ENCODE measurements at places on chromosomes 6 and 20.

GRCh38 chr6:139173172-139173571, 38.3 kb downstream of the HECA start:
- DNase-seq, result peak; percentile 53

DNA sequence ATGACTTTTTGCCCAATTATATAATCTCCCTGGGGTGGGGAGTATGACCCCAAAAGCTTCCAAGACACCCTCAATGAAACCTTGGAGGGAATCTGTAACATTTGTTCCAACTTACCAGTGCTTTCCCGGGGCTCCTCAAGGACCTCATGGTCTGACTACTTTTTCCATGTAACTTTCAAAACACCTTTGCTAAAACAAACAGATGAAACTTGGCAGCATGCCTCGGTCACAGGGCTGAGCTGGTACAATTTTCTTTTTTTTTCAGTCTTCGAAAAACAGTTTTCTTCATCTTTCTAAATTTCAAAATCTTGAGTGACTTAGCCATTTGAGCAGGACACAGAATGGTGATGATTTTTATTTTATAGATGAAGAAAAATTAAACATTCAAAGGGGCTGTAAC, 241.2 kb downstream of the BMP7 start:
- no peak for DNase-seq

DNA sequence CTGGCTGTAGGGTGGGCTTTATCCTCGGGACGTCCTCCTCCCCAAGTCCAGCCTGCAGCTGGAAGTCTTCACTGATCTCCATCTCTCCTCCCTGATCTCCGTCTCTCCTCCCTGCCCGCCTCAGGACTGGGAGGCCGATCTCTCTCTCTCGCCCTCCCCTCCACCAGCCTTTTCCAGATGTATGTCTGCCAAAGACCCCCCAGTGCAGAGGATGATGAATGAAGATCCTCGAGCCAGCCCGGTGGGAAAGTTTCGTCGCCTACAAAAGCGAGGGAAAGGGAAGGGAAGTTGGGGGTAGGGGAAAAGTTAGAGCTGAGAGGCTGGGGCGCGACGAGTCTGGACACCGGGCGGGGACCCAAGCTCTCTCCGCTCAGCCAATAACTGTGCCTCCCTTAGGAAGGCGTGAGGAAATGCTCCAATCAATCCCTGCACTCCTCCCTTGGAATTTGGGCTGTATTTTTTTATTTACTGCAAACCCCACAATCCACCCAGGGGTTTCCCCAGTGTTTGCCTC, 595 bp upstream of the SRF start:
- no peak for DNase-seq

DNA sequence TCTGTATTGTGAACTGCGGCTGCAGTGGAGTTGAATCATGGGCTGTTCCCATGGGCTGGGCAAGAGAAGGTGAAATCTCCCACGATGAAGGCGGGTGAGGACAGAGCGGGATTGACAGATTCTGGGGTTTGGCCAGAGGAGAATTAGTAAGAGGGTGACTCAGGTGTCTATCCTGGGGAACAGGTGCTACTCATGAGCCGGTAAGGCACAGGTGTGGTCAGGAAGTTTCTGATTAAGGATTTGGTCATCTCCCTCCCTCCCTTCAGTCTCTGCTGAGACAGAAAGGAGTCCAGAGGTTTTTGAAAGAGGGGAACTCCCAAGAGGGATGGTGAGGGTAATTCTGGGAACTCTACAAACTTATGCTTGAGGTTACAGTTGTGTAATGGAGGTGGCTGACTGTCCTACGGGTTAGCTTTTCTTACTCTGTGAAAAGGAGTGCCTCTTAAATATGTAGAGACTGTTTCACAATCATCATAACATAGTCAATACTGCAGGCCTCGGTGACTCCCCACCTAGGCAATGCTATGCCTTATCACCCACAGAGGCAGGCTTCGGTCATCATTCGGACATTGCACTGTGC, 31.5 kb downstream of the SERPINB1 start:
- no peak for DNase-seq

DNA sequence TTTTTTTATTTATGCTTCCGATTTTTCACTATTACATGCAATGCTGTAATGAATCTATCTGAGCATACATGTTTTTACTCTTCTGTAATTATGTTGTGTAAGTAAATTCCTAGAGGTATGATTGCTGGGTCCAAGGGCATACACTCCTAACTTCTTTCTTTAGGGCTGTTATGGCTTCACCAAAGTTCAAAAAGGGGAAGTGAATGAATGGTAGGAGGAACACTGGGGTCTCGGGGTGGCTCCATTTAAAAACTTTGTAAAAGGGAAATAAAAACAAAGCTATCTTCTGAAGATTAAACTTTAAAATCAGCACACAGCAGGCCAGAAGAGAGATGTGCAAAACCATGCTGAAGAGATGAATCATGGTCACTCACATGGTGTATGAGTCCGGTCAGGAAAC, 289.1 kb upstream of the SUPT3H start:
- DNase-seq, result no peak

DNA sequence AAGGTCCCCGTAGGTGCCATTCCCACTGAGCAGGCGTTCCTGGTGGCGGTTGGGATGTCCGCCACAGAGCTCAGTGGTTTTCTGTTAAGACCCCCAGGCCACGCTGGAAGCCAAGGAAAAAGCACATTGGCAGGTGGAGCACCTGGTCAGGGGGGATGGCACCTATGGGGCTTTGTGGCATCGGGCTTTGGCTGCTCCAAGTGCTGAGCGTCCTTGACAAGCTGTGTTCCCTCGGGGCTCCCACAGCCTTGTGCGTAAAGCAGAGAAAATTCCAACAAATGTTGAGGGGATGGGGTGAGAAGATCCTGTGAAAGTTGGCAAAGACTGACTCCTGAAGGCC, 135.4 kb downstream of the JPH2 start:
- DNase-seq, result no peak

- DNase-seq, result no peak
These were observed 129.4 kb downstream of the MAP7 start for GRCh38 chr6:136420853-136421252.

DNA sequence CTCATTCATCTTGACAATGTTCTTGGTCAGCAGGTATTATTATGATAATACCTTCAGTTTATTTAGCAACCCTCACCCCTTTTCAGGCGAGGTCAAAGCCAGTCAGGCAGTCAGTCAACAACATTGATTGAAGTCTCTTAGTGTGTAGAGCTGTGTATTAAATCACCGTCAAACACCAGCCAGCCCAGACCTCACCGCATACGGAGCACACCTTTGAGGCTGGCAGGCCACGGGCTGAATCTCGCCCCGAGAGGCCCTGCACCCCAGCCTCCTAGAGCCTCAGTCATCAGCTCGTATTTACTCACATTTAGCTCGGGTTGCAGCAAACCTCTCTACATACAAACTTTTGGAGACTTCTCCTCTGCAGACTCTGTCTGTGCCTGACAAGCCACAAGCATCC, 36.0 kb upstream of the FOXA2 start:
- no peak for DNase-seq

GRCh38 chr6:54846243-54846856, at the start of gene FAM83B:
FAM83B (plus strand) TSS chr6:54846771; CDS start chr6:54870247, 23,476 bp downstream.
- DNase-seq, result no peak

GRCh38 chr20:44455126-44455525, 20.5 kb upstream of the TTPAL start:
- DNase-seq, result no peak

- no peak for DNase-seq
These were observed 87.4 kb upstream of the TPD52L1 start for GRCh38 chr6:125066140-125066539.

DNA sequence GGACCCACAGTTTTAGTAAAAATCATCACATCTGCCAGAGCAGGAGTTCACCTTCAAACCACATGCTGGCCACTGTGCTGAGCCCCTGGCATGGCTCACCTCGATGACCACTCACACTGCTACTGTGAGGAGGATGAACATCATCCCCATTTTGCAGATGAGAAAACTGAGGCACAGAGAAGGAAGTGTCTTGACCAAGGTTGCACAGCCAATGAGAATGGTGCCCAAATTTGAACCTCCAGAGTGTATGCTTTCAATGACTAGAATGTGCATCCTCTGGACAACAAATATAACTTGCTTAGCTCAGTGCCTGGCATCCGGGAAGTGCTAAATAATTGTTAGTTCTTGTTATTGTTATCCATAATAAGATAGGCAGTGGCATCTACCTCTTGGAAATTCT, 37.2 kb upstream of the FAM83D start:
- no peak for DNase-seq

- DNase-seq, result peak; percentile 12
These were observed 51.3 kb upstream of the GLP1R start for GRCh38 chr6:38997128-38997761.

GRCh38 chr6:112665815-112666214, 318.7 kb downstream of the RFPL4B start:
- no peak for DNase-seq

DNA sequence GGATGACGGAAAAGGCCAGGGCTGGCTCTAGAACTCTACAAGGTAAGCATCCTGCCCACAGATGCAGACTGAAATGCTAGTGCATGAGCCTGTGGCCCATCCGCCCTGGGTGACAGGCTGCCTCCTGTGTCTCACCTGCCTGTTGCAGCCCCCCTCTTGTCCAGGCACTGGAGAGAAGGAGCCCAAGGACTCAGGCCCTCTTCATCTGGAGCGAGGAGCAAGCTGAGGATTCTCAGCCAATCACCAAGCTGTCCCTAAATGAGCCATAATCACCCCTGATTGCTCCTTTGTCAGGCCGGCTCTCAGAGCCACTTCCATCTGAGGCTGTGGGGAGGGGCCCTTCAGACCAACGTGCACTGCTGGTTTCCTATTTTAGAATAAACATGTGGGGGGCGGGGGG, 10.0 kb upstream of the SLC32A1 start:
- DNase-seq, result no peak

DNA sequence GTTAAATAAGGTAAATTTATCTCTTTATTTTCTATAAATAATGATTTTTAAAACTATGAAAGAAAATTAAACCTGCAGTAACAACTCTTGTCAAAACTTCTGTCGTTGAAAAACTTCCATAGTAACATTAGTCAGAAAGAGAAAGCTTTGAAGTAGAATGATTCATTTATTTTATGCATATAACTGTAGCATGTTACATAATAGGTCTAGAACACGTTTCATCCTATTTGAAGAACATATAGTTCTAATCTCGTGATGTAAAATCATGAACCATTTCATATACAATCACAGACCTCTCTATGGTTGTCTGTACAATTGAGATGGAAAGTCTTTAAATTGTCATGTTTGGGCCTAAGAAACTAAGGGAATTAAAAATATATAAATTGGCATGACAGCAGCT, 61.3 kb upstream of the MYLIP start:
- DNase-seq, result no peak

DNA sequence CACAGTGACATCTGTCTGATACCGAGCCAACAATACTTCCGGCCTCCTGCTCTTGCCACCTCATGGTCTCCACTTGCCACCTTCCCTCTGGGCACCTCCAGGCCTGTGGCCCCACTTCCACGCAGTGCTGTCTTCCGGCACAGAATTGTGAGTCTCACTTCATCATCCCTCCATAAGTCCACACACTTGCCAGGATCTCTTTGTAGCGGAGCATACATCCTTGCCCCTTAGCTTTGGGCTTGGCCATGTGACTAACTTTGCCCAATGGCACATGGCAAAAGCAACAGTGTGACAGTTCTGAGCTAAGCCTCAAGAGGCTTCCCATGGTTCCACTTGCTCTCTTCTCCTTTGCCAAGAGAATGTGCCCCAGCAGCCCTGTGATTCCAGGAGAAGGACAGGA, 4.5 kb upstream of the C20orf202 start:
- no peak for DNase-seq

- no peak for DNase-seq
These were observed 33.4 kb upstream of the IL17A start for GRCh38 chr6:52152711-52153160.

- DNase-seq, result no peak
These were observed 46.9 kb downstream of the OSTM1 start for GRCh38 chr6:108027594-108027993.

DNA sequence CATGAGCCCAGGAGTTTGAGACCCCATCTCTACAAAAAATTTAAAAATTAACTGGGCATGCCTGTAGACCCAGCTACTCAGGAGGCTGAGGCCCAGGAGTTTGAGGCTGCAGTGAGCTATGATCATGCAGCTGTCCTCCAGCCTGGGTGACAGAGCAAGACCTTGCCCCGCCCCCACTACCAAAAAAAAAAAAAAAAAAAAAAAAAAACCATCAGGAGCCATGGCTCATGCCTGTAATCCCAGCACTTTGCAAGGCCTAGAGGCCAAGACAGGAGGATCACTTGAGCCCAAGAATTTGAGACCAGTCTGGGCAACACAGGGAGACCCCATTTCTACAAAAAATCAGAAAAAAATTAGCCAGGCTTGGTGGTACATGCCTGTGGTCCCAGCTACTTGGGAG, 159.1 kb downstream of the SOBP start:
- DNase-seq, result no peak

- DNase-seq, result no peak
These were observed 120.0 kb downstream of the CD164 start for GRCh38 chr6:109262261-109262660.

DNA sequence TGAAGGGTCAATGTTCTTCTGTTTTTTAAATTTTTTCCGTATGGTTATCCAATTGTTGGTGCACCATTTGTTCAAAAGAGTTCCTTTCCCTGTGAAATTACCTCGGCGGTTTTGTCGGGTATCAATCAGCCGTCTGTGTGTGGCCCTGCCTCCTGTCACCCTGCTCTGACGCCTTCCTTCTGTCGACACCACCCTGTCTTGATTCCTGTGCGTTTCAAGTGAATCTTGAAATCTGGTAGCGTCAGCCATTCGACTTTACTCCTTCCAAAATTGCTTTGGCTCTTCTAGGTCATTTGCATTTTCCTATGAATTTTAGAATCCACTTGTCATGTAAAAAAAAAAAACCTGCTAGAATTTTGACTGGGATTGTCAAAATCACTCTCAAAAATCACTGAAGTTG, 181.1 kb downstream of the CDH4 start:
- DNase-seq, result no peak

GRCh38 chr6:154435400-154435945, 75.0 kb downstream of the CNKSR3 start:
- DNase-seq, result no peak

- DNase-seq, result peak; percentile 62
These were observed 123.5 kb downstream of the MAP3K7 start for GRCh38 chr6:90463359-90463758.

DNA sequence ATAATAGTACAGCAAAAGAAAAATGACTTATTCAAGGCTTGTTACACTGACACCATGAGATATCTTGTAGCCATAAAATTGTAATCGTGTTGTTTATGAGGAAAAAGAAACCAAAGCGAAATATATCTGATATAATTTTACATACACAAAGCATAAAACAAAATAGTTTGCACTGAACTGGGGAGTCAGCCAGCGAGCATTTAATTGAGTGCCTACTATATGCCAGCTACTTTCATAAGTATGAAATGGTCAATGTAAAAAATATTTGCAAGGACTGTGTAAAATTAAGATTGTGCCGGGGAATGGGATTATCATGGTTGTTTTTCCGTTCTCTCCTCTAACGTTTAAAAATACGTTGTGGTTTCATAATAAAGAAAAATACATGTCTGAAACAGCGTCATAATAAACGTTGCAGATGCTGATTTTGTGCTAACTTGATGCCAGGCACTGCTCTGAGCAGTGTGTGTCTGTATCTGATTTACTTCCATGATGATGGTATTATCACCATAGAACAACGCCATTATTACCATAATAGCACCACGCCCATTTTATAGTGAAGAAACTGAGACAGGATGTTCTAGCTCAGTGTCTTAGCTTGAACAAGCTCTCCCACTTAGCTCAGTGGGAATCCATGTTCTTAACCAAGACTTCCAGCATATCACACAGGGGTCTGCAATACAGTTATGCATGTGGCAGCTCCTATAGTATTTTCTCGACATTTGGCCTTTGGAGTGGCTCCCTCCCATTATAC, 144.6 kb downstream of the BCAS1 start:
- no peak for DNase-seq
